ENCODE measurements at places on chromosomes 4 and X. TPM values are rescaled to one million over a fixed set of nuclear protein-coding genes. Genes with fewer than 3 reads are reported as not detected.

TMEM31 gene
- not detected for total RNA-seq

HSFX3 gene
- not detected for total RNA-seq

ARMCX2 gene
- 76.9 TPM for total RNA-seq

CXCL13 gene
- total RNA-seq = 1.7 TPM

STEEP1 gene
- total RNA-seq = 35.1 TPM

TAF7L gene
- total RNA-seq = 0.26 TPM

FATE1 gene
- total RNA-seq = not detected

CXCR3 gene
- not detected for total RNA-seq

STARD8 gene
- 6.5 TPM for total RNA-seq

NEIL3 gene
- 9.6 TPM for total RNA-seq

GCNA gene
- total RNA-seq = 3.0 TPM

AWAT2 gene
- total RNA-seq = not detected

ITM2A gene
- 338 TPM for total RNA-seq

SPANXA1 gene
- total RNA-seq = not detected

ZNF157 gene
- 0.53 TPM for total RNA-seq

GUCY1B1 gene
- total RNA-seq = 34.5 TPM

FAT4 gene
- total RNA-seq = 118 TPM

FAM47E gene
- total RNA-seq = 4.0 TPM

TKTL2 gene
- 0.11 TPM for total RNA-seq

MAGEE1 gene
- total RNA-seq = 1.7 TPM

LAMTOR3 gene
- total RNA-seq = 68.4 TPM

MSANTD1 gene
- total RNA-seq = 0.85 TPM

DEFB131A gene
- not detected for total RNA-seq

RS1 gene
- total RNA-seq = not detected

APELA gene
- not detected for total RNA-seq

All from urinary bladder (tissue), 4 donors.